ENCODE measurements at places on chromosomes 11 and 22.

DNA sequence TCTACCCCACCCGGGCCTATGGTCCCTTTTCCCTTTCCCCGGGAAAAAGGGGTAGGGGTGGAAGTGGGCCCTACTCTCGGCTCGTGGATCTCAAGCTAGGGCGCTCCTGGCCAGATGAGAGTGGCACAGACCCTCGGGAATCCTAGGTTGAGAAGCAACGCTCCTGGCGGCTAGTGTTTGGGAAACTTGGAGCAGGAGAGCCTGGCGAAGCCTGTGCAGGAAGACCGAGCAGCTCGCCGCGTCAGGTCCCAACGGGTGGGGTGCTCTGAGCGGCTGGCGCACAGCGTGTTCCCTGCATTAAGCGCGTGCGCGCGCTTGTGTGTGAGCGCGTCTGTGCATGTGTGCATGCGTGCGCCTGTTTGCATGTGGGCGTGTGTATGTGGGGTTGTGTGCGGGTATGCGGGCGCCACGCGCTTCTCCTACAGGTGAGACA is 7.1 kb upstream of the FLI1 start:
- peak; percentile 59 for DNase-seq

DNA sequence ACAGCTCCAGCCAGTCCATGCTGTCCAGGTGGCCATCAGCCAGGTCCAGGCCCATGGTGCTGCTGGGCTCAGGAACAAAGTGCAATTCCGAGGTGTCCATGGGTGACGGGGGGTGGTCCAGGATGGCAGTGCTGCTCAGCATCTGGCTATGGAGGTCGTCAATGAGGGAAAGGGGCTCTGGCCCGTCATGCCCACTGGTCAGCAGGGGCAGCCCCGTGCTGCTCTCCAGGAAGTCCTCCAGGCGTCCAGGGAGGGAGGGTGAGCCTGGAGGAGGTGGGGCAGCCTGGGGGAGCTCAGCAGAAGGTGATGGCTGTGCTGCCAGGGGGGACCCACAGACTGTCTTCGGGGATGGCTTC is 41.1 kb downstream of the SGSM3 start:
- no peak for DNase-seq

GRCh38 chr11:35978183-35978582 is 34.3 kb downstream of the LDLRAD3 start:
- DNase-seq, result no peak

DNA sequence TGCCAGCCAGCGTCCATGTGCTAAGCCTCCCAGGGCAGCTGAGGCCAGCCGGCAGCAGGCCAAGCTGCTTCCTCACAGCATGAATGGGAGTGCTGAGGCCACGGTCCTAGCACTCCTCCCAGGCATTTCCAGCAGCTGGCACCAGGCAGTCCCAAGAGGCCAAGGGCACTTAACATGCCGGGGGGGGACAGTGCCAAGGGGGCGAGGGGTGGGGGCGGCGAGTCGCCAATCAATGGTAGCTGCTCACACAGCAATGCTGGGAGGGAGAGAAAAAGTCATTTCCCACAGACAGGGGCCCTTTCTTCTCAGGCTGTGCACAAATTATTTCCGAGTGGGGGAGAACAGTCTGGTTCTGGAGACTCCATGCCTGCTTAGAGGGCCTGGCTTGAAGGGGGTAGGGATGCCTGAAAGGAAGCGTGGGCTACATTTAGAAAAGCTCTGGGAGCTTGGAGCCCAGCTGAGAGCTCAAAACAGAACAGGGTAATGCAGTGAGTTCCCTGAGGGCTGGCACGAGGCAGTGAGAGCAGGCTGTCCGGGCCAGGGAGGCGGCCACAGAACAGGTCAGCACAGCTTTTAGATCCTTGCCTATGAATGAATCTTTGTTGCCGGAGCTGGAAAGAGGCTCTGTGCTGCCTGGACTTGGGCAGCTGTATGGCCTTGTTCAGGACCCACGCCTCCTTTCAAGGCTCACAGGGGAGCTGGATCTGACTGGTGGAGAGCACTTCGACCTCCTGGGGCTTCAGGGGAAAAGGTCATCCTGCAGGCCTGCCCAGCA is 14.4 kb upstream of the TBC1D10A start:
- peak; percentile 60 for DNase-seq

DNA sequence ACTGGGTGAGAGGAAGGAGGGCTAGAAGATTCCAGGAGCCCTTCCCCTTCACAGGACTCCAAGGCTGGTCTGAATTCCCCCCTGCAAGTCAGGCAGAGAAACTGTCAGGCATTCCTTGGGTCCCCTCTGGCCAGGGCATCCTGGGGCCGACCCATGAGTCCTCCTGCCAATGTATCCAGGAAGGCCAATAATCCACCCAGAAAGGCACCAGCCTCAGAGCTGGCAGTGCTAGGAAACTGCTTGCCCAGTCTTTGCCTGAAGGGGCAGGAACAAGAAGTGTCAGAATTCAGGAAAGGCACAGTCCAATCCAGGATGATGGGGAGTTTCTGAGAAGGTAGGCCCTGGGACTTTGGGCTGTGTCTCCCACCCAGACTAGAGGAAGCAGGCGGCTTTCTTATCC is 41.0 kb downstream of the BUD13 start:
- no peak for DNase-seq

GRCh38 chr11:111454561-111455192 is 57.5 kb downstream of the BTG4 start:
- peak; percentile 77 for DNase-seq

DNA sequence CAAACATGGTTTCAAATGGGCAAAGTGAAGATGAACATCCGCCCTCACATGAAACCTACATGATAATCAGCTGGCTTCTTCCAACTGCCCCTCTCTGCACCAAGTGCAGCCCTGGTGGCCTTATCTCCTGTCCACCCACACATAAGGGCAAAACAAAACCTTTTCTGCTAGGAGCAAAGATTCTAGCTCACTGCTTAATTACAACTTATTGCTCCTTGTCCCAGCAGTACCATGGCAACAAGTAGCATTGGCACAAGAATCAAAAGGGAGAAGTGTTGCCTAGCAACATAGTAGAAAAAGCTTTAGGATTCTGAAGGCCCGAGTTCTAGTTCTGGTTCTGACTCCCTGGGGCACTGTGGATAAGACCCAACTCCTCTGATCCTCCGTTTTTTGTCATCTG is 68.7 kb upstream of the BMAL1 start:
- no peak for DNase-seq

- DNase-seq, result peak; percentile 71
These were observed 56.7 kb downstream of the TP53I11 start for GRCh38 chr11:44893846-44894617.

DNA sequence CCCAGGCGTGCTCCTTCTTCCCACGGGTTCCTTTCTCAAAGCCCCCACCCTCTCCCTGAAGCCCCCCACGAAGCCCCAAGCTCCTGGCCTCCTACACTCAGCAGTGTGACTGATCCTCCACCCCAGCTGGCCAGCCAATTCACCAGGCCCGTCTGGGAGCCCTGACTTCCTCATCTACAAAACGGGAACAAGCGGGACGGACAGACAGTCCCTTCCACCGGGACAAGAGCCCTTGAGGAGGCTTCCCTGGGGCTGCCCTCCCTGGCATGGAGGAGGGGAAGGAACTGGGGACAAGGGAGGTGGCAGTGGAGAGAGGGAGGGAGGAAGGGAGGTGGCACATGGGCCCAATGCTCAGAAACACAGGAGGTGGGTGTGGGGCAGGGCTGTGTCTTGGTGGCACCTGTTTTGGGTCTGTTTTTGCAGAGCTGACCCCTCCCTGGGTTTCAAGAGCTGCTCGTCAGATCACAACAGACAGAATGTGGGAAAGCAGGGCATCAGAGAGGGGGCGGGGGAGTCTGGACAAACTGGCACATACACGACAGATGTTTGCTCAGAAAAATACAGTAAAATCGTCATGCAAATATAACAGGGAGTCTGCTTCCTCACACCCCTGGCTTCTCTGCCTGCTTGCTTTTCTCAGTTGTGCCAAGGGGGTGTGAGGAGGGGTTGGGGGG is 56.8 kb downstream of the ELFN2 start:
- DNase-seq, result no peak

- no peak for DNase-seq
These were observed 30.1 kb upstream of the CSNK1E start for GRCh38 chr22:38347181-38347943.

DNA sequence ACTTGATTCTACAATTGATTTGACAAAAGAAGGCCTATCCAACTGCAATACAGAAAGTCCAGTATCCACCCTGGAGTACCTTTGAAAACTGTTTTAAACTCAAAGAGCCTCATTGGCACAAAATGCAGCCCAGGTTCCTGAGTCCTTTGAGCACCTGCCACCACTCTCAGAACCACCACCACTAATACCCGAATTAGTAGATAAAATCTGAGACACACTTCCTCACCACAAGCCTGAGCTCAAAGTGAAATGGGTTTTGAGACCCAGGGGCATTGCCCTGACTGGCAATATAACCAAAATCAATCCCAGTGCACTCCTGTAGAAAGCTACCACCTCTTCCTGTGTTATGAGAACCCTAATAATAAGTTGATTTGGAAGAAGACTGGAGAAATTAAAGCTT is 215.7 kb downstream of the CSNK2A3 start:
- DNase-seq, result no peak

- DNase-seq, result no peak
These were observed 2.1 kb downstream of the SMIM38 start for GRCh38 chr11:69157822-69158231.

DNA sequence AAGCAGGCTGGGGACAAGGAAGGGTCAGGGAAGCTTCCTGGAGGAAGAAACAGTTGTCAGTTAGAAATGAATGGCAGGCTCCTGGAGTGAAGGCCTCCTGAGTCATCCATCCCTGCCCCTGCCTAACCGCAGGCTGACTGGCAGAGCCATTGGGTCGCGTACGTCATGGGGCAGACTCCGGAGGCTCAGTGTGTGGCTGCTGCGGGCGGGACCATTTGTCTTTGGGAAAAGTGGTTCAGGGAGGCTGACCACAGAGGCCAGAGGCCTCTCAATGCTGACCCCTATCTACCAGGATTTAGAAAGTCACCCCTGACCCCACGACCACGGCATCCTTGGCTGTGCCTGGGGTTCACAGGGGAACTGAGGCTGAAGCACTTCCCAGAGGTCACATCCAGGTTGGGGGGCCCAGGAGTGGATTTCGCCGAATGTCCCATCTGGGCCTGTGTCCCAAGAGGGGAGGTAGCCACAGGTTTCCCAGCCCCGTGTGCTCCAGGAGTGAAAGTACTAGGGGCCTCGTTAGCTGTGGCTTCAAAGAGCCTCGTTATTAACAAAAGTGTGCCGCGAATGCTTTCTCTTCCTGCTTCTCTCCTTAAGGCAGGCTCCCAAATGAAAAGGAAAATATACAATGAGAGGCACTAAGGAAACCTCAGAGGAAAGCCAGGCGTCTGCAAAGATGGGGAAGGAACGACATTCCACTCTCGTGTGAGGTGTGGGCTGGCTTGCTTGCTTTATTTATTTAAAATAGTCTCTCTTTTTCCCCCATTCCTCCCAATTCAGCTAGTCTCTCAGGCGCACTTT is 58.9 kb downstream of the FLRT1 start:
- no peak for DNase-seq

DNA sequence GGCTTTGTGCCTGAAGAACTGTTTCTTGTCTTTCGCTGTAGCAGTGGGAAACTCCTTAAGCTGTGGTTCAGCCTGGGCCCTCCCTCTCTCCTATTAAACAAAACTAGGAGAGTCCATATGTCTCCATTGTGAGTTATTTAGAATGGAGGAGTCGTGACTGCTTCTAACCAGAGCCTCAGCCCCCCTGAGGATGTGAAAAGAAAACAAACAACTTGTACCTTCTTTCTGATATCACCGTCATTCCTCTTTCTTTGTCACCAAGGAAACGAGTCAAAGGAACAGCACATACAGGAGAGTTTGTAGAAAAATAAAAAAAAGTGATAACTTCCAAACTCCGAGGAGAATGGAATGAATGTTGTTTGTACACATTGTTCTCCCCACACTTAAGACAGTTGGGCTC is 11.6 kb upstream of the EXT2 start:
- no peak for DNase-seq

- DNase-seq, result no peak
These were observed 20.1 kb upstream of the SCGB1D1 start for GRCh38 chr11:62169935-62170334.

GRCh38 chr22:37309211-37310074 is 27.1 kb downstream of the CYTH4 start:
- DNase-seq, result no peak

- no peak for DNase-seq
These were observed 2.5 kb upstream of the RASGRP2 start for GRCh38 chr11:64746486-64746885.

DNA sequence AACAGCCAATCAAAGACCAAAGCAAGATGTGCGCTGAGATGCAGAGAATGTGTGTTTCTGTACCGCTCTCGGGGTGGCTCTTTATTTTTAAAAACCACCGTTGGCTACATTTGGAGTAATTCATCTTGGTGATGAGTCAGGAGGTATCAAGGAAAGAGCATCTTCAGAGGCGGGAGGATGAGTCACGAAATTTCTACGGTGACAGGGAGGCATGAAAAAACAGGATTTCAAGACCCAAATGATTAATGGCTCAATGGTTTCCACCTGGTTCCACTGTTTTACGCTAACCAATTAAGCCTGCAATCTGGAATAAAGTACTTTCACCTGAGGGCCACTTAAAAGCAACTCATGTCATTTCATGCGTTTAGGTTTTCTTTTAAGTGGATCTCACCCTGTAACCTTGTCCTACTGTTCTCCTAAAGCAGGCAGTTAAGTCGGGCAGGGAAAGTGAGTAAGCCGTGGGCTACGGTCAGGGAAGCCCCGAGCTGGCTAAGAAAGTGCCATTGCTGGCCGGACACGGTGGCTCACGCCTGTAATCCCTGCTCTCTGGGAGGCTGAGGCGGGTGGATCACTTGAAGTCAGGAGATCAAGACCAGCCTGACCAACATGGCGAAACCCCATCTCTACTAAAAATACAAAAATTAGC is 74.6 kb downstream of the CELSR1 start:
- DNase-seq, result no peak

DNA sequence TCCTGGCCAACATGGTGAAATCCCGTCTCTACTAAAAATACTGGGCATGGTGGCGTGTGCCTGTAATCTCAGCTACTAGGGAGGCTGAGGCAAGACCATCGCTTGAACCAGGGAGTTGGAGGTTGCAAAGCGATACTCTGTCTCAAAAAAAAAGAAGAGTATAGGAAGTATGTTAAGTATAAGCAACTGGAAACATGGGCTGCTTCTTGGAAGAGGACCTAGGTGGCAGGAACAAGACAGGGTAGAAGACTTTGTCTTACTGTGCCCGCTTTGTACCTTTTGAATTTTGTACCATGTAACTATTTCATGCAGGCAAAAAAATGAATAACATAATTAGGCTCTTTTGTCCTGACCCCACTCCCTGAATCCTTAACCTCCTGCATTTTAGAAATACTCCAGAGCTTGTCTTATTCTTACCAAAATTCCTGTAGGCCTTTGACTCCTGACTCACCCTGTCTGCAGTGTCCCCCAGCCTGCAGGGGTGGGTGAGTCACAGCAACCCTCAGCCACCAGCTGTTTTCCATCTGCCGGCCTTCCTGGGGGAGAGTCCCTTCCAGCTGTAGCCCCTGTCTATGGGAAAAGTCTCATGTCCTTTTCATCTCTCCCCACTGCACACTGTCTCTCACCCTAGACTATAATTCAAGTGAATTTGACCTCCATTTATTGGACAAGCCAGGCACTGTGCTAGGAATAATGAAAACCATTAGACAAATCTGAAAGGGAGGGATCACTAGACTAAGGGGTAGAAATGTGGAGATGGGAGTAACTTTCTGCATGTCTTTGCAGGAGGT is 41.8 kb downstream of the TXN2 start:
- DNase-seq, result no peak

GRCh38 chr11:119236490-119236889 is 30.4 kb downstream of the CBL start:
- no peak for DNase-seq

Data from left hindlimb (tissue), 1 donor.